H4 (cell line): ENCODE measurements at places on chromosomes 5 and 9. TPM values are rescaled to one million over a fixed set of nuclear protein-coding genes. Genes with fewer than 3 reads are reported as not detected.

- DNase-seq: peak; percentile 28
Observed at GRCh38 chr5:56543441-56544388, 271.6 kb upstream of the MAP3K1 start.

- DNase-seq: no peak
Observed at GRCh38 chr9:97562542-97562941, 61.1 kb downstream of the TMOD1 start.

DNA sequence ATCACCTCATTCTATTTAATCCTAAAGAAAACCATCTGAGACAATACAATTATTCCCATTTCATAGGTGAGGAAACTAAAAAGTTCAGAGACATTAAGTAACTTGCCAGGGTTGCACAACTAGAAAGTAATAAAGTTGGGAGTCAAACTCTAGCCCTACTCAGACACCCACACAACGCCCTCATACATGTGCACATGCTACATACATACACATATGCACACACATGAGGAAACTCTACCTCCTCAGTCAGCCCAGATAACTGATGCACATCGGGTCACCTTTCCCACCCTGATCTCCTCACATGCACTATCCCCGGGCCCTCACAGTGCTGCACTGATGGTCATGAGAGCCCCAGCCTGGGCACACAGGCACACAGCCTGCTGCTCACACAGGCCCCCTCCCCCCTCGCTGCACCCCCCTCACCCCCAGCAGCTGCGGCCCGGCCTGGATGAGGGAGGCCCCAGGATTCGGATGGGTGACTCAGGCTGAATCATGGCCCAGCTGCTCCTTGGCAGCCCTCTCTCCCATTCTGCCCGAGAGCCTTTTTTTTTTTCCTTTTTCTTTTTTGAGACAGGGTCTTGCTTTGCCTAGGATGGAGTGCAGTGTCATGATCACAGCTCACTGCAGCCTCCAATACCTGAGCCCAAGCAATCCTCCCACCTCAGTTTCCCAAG lies 5.0 kb upstream of the GPRIN1 start:
- DNase-seq: peak; percentile 69

The HK3 gene
- total RNA-seq: 1.6 TPM in 1 of 2 replicates, not detected in the other

DNA sequence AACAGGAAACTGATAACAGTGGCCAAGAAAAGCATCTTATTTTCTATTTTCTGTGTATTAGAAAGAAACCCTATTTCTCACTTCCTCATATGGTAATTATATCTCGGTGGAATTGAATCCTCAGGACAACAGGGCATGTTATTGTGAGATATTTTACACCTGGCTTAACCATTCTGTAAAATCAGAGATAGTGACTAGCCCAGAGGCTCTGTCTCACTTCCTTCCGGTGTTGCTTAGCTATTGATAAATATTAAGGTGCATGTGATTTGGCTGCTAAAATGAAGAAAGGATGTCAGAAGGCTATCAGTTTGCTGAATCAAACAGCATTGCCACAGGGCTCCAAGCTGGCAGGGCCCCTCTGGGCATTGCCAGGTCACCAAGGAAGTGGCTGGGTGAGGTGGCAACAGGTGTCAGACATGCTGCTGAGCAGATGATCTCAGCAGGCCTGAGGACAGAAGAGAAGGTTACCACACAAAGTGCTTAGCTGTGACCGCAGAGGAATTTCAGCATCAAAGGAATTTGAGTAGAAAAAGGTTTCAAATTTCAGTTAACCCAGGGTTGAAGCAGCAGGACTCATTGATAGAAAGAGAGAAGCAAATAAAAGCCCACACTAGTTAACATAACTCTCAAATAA lies 330.7 kb downstream of the PDE4D start:
- DNase-seq: peak; percentile 62

GRCh38 chr9:36398745-36399144 lies 1.3 kb downstream of the RNF38 start:
- no peak for DNase-seq

GRCh38 chr9:134662143-134662876 lies 20.7 kb downstream of the COL5A1 start:
- no peak for DNase-seq

The GARIN3 gene
- total RNA-seq: not detected in 2 replicates

- no peak for DNase-seq
Observed at GRCh38 chr9:122841501-122841900, 13.1 kb upstream of the PDCL start.

DNA sequence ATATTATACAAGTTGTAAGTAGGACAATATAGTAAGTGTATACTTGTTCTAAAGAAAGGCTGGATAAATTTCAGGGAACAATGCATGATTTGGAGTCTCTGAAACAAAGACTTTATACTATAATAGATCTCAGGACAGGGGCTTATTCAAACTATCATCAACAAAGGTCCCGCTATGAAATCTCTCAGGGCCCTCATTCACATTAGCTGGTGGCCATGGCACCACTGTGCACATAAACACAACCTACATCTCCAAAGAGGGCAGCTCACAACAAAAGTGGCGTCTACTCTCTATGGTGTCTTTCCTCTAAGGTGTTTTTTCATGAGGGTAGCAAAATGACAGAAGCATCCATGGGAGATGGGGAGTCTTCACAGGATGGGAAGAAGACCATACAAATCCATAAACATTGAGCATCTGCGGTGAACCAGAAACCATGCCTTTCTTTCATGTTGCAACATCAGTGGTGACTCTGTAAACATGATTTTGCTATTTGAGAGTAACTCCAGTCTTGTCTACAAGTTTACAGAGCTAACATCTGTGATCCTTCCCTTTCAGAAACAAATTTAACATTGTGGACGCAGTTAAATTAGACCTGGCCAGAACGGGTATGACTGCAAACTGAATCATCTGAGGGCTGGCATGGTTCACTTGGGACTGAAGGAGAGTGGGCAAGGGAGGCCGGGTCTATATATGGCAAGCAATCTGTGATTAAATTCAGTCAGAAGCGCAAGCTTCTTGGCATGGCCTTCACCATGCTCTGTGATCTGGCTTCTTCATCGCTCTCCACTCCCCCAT lies 5.5 kb downstream of the TTLL11 start:
- peak; percentile 45 for DNase-seq

DNA sequence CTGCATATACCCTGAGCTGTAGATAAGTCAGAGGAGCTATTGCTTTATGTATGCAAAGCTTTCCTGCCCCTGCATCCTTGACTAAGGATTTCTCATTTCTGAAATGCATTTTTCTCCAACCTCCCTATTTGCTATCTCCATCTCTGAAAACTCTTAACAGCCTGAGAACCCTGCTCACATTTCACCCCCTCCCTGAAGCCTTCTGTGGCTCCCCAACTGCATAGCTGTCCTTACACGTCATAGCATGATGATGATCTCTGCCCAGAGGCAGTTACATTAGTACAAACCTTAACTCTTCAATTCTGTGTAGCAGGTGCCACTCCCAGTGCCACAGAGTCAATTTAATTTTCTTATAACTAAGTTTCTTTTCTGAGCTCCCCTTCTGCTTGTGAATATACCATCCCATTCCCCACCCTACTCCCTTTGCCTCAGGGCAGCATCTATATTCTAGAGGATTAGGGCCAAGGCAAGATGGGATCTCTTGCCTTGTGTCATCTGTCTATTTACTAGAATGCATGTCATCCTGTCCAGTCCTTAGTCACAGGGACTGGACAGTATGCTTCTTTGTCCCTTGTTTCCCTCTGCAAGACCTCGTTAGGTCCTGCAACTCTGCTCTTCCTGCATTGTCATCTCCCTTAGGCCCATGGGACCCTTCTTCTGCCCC lies 149.7 kb upstream of the SPRY4 start:
- DNase-seq: peak; percentile 14

The ADAMTS19 gene
- 39.3 and 45.1 TPM in 2 replicates for total RNA-seq

The WDR38 gene
- not detected in 2 replicates for total RNA-seq

The CTSV gene
- 10.3 and 10.7 TPM in 2 replicates for total RNA-seq

DNA sequence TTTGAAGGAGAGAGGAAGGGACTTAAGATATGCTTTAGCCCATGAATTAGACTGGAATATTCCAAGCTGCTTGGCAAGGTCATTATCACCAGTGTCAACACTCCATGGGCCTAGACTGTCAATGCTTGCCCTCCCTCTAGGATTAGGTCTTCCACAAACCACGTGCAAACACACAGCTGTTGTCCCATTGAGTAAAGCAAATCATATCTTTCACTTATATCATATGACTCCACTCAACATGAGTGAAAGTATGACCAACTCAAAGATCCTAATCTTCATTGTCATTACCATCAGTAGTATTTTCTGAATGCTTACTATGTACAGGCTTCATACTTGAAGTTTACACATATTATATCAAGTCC lies 57.0 kb upstream of the GRAMD2B start:
- DNase-seq: no peak

DNA sequence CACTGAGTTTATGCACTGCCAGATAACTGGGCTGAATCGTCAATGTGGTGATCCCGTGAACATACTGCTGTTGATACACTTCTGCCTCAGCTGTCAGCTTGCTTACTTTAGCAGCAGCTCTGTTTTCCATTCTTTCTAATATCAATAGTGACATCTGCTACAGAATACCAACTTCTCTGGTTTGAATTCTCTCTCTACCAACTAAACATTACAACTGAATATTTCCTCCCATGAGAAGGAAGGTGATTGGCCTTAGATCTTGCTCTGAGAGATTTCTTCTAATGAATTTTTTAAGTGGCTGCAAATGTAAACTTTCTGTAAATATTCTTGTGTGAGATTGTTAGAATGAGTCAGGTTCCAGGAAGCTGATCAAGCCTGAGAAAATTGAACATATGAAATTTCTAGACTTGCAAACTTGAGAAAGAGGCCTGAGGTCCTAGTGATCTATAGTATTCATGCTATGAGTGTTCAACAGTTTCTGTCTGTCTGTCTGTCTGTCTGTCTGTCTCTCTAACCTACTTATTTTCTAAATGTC lies 205.5 kb upstream of the CDKN2B start:
- DNase-seq: no peak

The SMARCA2 gene
- 22.3 and 26.7 TPM in 2 replicates for total RNA-seq

- no peak for DNase-seq
Observed at GRCh38 chr5:84635235-84636055, 250.8 kb upstream of the EDIL3 start.

The SLC6A19 gene
- not detected in 2 replicates for total RNA-seq

GRCh38 chr5:151923866-151924476 lies 680 bp downstream of the GLRA1 start:
- no peak for DNase-seq

The INSYN2B gene
- total RNA-seq: 0.39 and 3.1 TPM in 2 replicates

- no peak for DNase-seq
Observed at GRCh38 chr9:19583890-19584289, 175.1 kb downstream of the ACER2 start.

- DNase-seq: no peak
Observed at GRCh38 chr9:86585422-86586143, 231.4 kb upstream of the TUT7 start.

- DNase-seq: no peak
Observed at GRCh38 chr9:81791076-81791475, 101.7 kb upstream of the TLE1 start.

GRCh38 chr5:175674731-175675346 lies 17.0 kb downstream of the HRH2 start:
- no peak for DNase-seq

The IL33 gene
- not detected in 2 replicates for total RNA-seq

DNA sequence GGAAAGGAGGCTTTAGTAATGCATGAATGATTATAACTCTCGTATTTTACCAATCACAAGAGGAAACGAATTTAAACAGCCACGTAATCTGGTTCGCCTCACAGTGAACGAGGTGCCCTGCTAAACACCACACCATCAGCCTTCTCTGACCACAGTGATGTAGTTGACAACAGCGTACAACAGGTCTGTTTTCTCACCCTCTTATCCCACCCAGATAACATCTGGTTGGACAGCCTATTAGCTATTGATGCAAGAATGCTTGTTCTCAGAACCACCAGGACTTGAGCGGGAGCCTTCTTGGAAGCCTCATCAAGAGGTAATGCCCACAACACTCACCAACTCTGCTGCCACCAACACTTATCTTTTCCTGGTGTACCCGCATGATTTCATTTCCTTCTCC lies 23.3 kb downstream of the SLC1A3 start:
- no peak for DNase-seq

DNA sequence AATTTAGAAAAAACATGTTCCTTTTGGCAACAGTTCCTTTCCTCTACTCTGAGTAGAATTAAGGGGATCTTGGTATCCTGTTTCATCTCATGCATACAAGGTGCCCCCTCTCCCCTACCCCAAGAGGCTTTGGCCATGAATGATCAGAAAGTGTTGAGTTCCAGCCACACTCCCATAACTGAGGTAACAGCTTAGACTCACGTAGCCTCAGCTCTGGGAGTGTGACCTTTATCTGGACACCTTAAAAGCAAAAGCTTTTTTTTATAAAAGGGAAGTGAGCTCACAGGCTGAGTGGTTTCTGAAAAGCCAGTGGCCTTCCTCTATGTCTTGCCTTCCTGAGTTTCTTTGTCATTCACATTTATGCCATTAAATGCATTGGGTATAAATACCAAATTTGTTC lies 900 bp upstream of the HAVCR2 start:
- DNase-seq: no peak

The ZBED3 gene
- total RNA-seq: 0.90 and 1.3 TPM in 2 replicates

- DNase-seq: no peak
Observed at GRCh38 chr5:79205965-79206364, 30.0 kb upstream of the JMY start.

- DNase-seq: no peak
Observed at GRCh38 chr9:121067640-121068039, 7.1 kb upstream of the CNTRL start.

GRCh38 chr5:53560028-53560427 lies 411 bp upstream of the NDUFS4 start:
- no peak for DNase-seq
